Fibroblast of mammary gland (primary cell): ENCODE measurements at places on chromosomes 5 and 9.
A peak's percentile ranks its signal among the peaks of the same experiment; 100 is the strongest.

- DNase-seq: no peak
These were observed 21.4 kb upstream of the SNAPC3 start for GRCh38 chr9:15401266-15401665.

- peak; percentile 11 for DNase-seq
These were observed 535.3 kb downstream of the PDE4D start for GRCh38 chr5:59358005-59358861.

DNA sequence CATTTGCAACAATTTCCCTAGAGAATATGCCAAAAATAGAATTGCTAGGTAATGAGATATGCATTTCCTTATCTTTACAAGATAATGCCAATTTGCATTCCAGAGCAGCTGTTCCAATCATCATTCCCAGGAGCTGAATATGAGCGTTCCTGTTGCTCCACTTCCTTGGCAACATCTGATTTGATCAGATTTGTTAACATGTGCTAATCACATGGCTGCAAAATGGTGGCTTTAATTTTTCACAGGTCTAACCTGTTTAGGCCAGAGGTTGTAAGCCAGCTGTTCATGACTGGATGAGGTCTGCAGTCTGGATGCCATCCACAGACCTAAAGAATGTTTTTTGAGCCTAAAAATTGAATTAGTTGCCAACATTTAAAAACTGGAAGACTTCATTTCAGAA lies 220.7 kb upstream of the IL12B start:
- DNase-seq: peak; percentile 21

DNA sequence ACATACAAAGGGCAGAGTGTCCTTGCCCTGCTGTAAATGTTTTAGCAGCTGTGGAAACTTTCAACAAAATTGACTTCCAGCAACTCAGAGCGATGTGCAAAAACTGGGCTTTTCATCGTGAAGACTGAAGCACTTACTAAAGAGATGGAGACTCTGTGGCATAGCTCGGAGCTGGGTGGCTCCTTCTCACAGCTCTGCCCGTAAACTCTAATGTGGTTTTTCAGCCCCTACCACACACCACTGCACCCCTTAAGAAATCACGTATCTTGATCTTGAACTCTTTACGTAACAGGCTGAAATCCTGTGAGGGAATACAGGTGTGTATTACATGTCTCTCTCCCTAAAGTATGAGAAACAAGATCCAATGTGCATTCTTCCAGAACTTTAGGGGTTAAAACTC lies 124.4 kb downstream of the MEF2C start:
- no peak for DNase-seq

GRCh38 chr9:131727184-131727759 lies 12.6 kb downstream of the RAPGEF1 start:
- DNase-seq: peak; percentile 47

DNA sequence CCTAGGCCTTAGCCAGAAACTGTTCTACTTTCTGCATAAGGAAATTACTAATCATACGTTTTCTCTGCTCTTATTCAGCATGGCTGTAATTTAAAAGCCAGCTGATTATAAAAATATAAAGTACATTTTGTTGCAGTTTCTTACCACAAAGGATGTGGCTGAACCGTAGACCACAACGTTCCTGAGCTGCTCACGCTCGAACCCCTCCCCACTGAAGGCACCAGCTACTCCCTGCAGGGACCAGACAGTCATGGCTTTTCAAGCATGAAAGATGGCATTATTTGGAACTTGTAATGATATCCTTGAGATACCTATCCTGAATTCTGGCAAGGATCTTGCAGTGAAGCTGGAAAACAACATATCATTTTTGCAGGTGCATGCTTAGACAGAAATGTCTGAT lies 91.8 kb upstream of the DMRT1 start:
- peak; percentile 50 for DNase-seq

DNA sequence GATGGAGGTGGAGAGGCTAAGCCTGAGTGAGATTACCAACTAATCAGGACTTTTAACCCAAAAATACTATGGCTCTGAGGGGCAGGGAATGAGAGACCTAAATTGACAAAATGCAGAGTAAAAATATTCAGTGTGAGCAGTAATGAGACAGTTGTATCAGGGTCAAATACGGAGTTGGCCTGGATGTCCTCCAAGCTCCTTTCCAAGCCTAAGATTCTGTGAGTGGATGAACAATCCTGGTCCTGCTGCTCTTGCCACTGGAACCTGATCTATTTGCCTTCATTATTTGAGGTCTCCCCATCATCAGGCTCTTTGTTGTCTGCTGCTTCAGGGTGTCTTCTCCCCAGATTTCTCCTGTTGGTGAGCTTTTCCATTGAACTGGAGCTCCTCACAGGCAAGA lies 1.1 kb downstream of the PDCD1LG2 start:
- peak; percentile 22 for DNase-seq

- peak; percentile 21 for DNase-seq
These were observed 294.7 kb upstream of the DMRT1 start for GRCh38 chr9:546797-547223.
